AG10803 (cell line): ENCODE measurements at places on chromosomes 7 and 10.
A peak's percentile ranks its signal among the peaks of the same experiment; 100 is the strongest.

DNA sequence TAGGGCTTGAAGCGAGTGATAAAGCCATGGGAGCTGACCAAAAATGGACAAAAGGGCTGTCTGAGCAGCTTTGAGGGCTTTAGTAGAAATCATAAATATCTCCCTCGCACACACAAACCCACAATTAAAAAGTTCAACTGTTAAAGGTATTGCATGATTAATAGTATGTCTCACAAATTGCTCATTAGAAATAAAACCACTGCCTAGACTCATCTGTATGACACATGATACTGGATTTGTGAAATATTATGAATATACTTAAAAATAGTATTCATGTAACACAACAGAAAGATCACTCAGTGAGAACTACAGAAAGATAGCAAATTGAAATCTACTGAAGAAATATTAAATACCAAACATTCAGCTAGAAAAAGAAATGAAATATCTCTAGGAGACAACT is 11.9 kb upstream of the PTPN12 start:
- peak; percentile 10 for DNase-seq

- no peak for DNase-seq
These were observed 692.8 kb upstream of the LRRN3 start for GRCh38 chr7:110397927-110398660.

- DNase-seq: no peak
These were observed 488.3 kb upstream of the NRP1 start for GRCh38 chr10:33822774-33823173.

DNA sequence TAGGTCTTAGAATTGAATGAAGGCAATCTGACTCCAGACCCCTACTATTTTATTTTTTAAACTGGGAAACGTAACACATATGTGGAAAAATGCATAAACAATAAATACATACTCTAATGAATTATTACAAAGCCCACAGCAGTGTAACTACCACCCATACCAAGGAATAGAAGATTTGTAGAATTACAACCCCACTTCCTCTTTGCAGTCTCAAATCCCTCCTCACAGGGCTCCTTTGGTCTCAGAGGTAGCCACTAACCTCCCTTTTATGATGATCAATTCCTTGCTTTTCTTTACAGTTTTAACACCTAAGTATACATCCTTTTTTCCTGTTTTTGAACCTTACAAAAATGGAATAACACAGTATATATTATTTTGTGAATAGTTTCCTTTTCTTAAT is 6.7 kb upstream of the CCDC126 start:
- no peak for DNase-seq

GRCh38 chr10:44030132-44030531 is 354.8 kb downstream of the CXCL12 start:
- no peak for DNase-seq
